Left kidney (tissue), 8 donors: ENCODE measurements at places on chromosomes 4 and X. TPM values are rescaled to one million over a fixed set of nuclear protein-coding genes. Genes with fewer than 3 reads are reported as not detected.
A peak's percentile ranks its signal among the peaks of the same experiment; 100 is the strongest.

Gene HPGDS
- 5.2 TPM for polyA plus RNA-seq

DNA sequence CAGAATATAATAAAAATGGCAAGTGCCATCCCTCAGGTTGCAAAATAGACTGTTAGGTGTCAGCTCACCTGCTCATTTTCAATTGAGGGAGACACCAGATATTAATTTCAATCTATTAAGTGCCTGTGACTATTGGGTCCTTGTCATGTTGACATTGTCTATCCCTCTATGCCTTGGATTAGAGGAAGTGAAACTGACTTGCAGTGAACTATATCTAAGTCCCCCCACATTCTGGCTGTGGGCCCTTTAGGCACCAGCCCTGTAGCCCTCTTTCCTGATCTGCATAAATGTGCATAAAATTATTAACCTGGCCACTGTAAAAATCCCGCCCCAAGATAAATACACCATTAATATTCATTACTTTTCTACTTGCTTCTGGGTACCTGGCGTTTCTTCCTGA lies 293.0 kb upstream of the CLNK start:
- DNase-seq = no peak

DNA sequence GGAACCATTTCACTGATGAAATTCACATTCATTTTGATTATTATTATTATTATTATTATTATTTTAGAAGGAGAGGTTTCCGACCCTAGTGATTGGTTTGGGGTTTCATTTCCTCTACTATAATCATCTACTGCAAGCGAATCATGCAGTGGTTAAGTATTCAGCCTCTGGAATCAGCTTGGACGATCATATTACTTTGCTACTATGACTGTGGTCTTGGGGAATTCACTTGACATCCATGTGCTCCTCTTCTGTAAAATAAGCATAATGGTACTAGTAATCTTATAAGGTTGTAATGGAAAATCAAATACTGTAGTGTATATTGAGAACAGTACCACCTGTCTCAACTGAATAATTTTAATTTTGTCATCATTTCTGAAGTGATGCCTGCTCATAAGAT lies 132.1 kb upstream of the SLC4A4 start:
- no peak for DNase-seq

Gene FGD1
- 18.4 TPM for polyA plus RNA-seq

DNA sequence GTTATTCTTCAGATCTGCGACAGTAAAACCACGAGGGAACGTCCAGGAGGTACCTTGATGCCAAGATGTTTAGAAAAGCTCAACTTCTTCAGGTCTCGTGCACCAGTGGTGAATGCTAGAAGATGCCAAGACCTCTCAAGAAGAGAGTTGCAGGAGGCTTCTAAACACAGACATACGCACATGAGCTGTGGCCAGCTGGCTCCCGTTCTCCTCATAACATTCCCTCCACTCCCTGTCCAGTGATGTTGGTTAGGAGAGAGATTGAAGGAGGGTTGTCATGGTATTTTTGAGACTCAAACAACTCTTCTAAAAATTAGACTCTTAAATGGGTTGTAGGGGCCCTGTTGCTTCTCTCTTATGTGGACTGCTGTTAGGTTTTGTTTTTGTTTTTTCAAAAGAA lies 184.3 kb downstream of the QDPR start:
- no peak for DNase-seq

Gene PCSK1N
- polyA plus RNA-seq = 11.5 TPM

GRCh38 chr4:90419124-90419711 lies 292.0 kb downstream of the CCSER1 start:
- peak; percentile 49 for DNase-seq

Gene AR
- 3.3 TPM for polyA plus RNA-seq

DNA sequence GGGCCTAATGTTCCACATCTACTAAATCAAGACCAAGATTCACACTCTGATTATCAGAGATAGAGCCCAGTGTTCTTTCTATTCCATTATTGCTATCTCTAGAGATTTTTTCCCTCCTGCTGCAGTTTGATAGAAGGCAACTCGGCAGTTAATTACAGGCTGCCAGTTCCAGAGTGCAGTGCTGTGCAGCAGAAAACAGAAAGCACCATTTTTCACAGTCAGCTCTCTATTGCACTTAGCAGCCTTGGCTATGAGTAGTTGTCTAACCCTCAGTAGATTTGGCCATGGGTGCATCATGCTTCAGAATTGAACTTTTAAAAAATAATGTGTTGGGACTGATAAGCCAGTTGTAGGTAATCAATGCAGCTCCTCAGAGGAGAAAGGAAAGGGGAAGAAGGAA lies 295.3 kb downstream of the MID1IP1 start:
- no peak for DNase-seq

GRCh38 chrX:49746306-49746705 lies 50.5 kb upstream of the PAGE1 start:
- DNase-seq = no peak

GRCh38 chr4:112951362-112952312 lies 97.8 kb upstream of the ANK2 start:
- DNase-seq = no peak

Gene TMEM47
- polyA plus RNA-seq = 31.7 TPM

Gene MYOZ2
- polyA plus RNA-seq = 0.45 TPM

DNA sequence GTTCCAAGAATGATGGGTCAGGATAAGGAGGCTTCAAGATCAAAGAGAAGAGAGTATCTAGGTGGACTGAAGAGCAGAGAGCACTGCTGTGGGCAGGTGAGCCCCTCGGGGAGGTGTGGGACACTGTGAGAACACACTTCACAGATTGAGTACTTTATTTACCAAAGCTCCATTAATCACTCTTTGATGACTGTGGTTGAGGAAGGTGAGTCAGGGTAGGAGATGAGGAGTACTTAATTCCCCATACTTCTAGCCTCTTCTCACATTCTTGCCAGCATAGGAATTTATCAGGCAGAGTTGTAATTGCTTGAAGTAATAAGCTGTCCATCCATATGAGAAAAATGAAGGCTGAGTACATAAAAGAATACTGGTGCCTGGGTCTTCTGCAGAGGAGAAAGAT lies 375.3 kb downstream of the PCDH10 start:
- no peak for DNase-seq

Gene TEX11
- 0.17 TPM for polyA plus RNA-seq

DNA sequence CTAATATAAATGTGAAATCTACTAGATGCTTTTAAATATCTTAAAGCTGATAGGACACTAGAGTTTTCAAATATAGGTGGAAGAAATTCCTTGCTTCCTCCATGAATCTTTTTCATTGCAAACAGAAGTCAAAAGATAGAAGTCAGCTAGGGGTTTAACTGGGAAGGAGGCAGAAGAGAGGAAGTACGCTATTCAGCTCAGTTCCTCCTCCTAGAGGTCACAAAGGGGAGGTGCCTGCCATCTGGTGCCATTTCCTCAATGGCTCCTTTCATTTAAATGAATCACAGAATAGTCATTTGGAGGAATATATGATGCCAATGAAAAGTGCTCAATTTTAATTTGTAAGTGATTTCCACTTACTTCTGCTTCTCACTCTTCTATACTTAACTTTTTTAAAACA lies 8.5 kb downstream of the COL25A1 start:
- no peak for DNase-seq

DNA sequence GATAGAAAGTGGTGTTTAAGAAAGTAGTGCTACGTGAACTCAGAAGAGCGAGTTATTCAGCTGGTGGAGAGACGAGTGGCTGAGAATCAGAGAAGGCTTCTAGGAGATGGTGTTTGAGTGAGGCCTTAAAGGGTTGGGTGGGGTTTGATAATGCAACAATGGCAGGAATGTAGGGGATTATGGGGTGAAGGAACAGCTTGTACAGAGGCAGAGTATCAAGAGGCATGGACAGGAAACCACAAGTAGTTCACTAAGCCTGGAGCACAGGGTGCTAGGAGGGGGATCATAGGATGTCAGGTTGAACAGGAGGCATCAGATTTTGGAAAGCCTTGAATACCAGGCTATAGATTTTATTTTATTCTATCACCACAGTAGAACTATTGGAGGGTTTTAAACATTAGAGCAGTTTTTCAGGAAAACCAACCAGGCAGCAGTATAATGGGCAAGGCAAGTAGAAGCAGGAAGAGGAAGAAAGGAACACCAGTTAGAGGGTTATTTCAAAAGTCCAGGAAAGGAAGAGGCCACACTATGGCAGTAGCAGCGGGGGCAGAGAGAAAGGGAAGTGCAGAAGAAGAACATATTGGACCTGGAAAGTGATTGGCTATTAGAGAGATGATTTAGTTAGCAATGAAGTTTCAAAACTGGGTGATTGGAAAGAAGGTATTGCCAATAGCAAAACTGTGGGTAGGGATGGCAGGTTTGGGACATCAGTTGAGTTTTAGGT lies 99.2 kb downstream of the DOCK11 start:
- DNase-seq = no peak

DNA sequence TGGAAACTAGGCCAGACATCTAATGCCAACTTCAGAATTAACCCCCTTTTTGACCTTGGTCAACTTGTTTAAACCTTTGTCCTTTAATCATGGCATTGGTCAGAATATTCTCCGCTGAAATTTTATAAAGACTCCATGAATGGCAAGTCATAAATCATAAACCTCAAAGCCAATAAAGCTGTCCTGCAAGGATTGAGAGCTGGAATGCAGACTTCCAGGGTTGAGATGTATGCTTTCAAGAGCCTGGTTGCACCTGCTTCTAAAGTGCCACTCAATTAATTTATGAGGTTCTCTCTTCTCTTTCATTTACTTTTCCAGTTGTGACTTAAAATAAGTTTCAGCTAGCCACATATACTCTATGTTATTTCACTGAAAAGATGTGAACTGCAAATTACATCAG lies 136.2 kb upstream of the HCCS start:
- DNase-seq = no peak

Gene TBC1D8B
- polyA plus RNA-seq = 6.9 TPM

- DNase-seq = no peak
These were observed 69.8 kb downstream of the GPR101 start for GRCh38 chrX:136963973-136964372.

Gene ADRA2C
- 7.2 TPM for polyA plus RNA-seq

DNA sequence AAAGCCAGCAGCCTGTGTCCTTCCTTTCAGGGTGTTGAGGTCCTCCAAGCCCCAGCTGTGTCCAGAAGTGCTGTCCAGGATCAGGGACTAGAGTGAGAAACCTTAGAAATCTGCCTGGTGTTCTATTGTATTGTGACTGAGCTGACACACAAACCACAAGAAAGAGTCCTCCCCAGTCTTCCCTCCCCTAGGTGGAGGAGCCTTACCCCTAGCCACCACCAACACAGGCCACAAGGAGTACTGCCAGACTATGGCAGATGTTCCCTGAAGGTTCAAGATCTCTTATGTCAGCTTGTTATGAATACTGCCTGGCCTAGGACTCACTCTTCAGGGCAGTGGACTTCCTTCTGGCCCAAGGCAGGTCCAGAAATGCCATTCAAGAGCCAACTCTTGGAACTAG lies 514.1 kb upstream of the PITX2 start:
- DNase-seq = no peak

- no peak for DNase-seq
These were observed 47.0 kb downstream of the ASMT start for GRCh38 chrX:1661922-1662221.

Gene CPLX1
- polyA plus RNA-seq = 1.7 TPM

GRCh38 chrX:135484641-135485289 lies 35.7 kb upstream of the INTS6L start:
- peak; percentile 12 for DNase-seq

GRCh38 chrX:30343206-30343605 lies 34.0 kb upstream of the NR0B1 start:
- DNase-seq = no peak

Gene LUZP4
- not detected for polyA plus RNA-seq

Gene SLC16A2
- 30.5 TPM for polyA plus RNA-seq

Gene ARHGAP6
- 15.0 TPM for polyA plus RNA-seq

DNA sequence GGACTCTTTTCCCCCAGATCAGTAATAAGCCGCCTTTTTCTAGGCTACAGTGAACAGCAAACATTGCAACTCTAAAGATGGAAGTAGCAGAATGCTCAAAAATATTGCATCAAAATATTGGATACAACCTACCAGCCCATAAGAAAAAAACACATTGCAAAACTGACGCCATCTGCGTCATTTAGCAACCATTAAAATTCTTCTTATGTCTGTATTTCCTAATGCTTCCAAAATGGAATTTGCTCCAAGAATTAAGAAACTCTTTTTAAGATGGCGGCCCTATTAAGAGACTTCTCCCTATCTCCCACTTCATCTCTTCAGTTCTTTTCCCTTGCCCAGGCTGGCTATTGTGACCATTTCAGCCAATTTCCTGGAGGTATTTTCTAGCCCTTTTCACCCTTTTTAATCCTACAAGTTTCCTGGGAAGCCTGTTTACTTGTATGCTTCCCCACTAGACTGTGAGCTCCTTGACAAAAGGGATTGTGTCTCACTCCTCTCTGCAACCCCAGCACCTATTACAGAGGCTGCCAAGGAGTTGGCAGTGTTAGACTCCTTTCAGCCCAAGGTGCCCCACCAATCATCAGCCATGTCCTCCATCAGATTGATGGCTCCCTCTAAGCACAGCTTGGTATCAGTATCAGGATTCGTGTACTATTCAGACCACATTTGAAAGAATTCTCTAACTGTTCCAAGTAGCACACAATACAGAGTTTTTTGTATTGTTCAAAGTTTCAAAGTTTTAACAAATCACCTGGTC lies 4.4 kb downstream of the GPC3 start:
- no peak for DNase-seq

Gene DCHS2
- polyA plus RNA-seq = 8.4 TPM

DNA sequence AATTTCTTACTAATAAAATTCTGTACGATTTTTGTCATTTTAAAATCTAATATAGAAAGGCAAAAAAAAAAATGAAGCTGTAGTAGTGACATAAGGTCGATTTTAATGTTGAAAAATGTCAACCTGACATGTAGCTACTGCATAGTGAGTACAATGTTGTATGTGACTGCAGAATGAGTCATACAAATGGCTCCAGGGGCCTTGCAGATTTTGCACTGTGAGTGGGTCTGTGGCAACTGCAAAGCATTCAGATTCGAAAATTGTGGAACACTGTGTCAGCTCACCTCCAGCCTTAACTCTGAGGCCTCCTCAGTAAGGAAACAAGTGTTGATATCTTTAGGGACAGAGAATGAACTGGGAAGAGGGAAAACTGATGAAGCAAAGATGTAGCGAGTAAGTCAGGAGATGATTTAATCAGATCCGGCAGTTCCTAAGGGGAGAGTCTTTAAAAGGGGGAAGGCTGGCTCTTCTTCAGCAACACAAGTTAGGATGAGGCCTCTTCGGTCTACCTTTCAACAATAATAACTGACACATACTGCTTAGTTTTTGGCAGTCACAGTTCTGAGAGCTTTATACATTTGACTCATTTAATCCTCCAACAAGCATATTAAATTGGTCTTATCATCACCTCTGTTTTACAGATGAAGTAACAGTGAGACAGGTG lies 24.9 kb downstream of the TKTL2 start:
- DNase-seq = no peak

DNA sequence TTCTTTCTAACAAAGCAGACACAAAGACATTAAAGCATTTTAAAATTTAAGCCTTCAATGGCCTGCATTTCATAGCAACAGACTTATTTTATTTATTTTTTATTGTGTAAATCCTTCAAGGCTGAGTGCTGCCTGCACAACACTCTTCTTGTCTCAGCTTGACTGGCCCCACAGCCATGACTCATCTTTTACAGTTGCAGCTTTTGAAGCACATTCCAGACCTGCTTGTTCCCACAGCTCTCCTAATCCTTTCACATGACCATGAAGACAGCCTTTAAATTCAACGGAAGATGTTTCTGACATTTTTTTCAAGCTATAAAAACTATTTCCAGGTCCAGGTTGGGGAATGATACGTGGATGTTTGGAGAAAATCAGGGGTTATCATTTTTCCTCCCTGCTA lies 276.9 kb upstream of the TACR3 start:
- no peak for DNase-seq

Gene STAP1
- polyA plus RNA-seq = 0.20 TPM

GRCh38 chr4:46329118-46329976 lies 60.6 kb downstream of the GABRA2 start:
- DNase-seq = peak; percentile 52
